Endothelial cell of umbilical vein (primary cell): ENCODE measurements at places on chromosomes 5 and 9. TPM values are rescaled to one million over a fixed set of nuclear protein-coding genes. Genes with fewer than 3 reads are reported as not detected.

PGM5 gene
- 1.4 and 1.9 TPM in 2 replicates for total RNA-seq

C5orf52 gene
- not detected in 2 replicates for total RNA-seq

ALDH1A1 gene
- total RNA-seq, result 220 and 287 TPM in 2 replicates

PDE8B gene
- total RNA-seq, result not detected in 2 replicates

NKD2 gene
- not detected in 2 replicates for total RNA-seq
